Glutamatergic neuron (in vitro differentiated cells): ENCODE measurements at places on chromosomes 13 and 19. TPM values are rescaled to one million over a fixed set of nuclear protein-coding genes. Genes with fewer than 3 reads are reported as not detected.

C19orf25 gene
- total RNA-seq: 29.2 TPM

GAPDHS gene
- total RNA-seq: not detected

ZNF414 gene
- 27.2 TPM for total RNA-seq

PSPN gene
- 2.3 TPM for total RNA-seq

DNA sequence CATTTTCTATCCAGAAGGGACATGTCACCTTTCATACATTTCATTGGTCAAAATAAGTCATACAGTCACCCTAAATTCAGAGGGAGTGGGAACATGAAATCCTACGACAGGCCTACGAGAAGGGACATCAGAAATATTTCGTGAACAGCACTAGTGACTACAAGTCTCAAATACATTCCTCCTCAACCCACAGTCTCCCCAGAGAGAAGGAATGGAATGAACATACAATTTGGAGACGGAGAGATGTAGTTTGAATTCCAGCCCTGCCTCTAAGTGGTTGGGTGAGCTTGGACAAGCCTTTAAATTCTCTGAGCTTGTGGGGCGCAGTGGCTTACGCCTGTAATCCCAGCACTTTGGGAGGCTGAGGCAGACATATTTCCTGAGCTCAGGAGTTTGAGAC is 9.9 kb downstream of the SERTM1 start:
- no peak overlapping the region for H3K4me3 ChIP-seq
- no peaks in the 10 kb centered on the region for H3K36me3 ChIP-seq
- H3K27me3 ChIP-seq: peaks cover 2% of the 10 kb centered on the region
- no peak for DNase-seq
- H3K4me1 ChIP-seq: no peaks in the 10 kb centered on the region

- no peaks in the 10 kb centered on the region for H3K36me3 ChIP-seq
- H3K27ac ChIP-seq: no peak overlapping the region
- no peak overlapping the region for H3K4me3 ChIP-seq
- H3K27me3 ChIP-seq: peaks cover 7% of the 10 kb centered on the region
- H3K4me1 ChIP-seq: no peaks in the 10 kb centered on the region
These were observed 123.9 kb downstream of the URI1 start for GRCh38 chr19:30065680-30066606.

GRCh38 chr13:25980255-25980654 is 71.6 kb downstream of the SHISA2 start:
- H3K27me3 ChIP-seq: peaks cover 2% of the 10 kb centered on the region
- peaks cover 24% of the 10 kb centered on the region for H3K4me1 ChIP-seq
- H3K4me3 ChIP-seq: no peak overlapping the region
- H3K27ac ChIP-seq: no peak overlapping the region
- no peak for DNase-seq

DNA sequence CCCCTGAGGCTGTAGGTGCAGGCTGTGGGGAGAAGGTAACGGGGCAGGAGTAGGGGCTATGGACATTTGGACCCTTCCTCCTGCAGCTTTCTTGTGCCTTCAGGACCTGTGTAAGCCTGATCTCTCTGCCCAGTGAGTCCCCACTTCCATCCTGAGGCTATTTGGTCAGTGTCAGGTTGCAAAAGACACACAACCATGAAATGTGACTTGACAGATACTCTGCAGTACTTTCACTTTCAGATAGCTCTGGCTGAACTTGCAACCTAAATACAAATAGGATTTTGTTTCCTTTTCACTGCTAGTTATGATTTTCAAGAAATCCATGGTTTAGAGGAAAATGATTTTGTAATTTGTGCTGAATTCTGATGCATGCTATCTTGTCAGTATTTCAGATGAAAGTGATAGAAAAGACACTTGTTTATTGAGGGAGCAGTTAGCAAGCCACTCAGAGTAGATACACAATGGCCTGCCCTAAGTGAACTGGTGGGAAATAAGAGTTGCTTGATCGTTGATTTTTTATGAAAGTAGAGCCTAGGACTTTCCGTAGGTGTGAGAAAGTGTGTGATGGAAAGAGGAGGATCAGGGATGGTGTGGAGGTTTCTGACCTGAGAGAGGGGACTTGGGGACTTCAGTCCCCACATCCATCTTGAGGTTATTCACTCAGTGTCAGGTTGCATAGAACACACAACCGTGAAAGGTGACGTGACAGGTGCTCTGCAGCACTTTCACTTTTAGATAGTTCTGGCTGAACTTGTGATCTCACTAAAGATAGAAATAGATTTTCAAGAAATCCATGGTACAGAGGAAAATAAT is 18.1 kb upstream of the EID2 start:
- H3K36me3 ChIP-seq: no peaks in the 10 kb centered on the region
- no peak overlapping the region for H3K27ac ChIP-seq
- DNase-seq: no peak
- H3K4me3 ChIP-seq: no peak overlapping the region
- no peaks in the 10 kb centered on the region for H3K4me1 ChIP-seq
